Coronary artery (tissue), 2 donors: ENCODE measurements at places on chromosomes 13 and 19.

GRCh38 chr13:36133950-36134626 lies 2.9 kb upstream of the DCLK1 start:
- DNase-seq = no peak

GRCh38 chr19:31285744-31286143 lies 63.5 kb downstream of the TSHZ3 start:
- no peak for DNase-seq

GRCh38 chr19:3409346-3410064 lies 43.1 kb downstream of the NFIC start:
- DNase-seq = no peak

- no peak for DNase-seq
Measured at GRCh38 chr13:110125613-110126272, 181.2 kb downstream of the COL4A1 start.

DNA sequence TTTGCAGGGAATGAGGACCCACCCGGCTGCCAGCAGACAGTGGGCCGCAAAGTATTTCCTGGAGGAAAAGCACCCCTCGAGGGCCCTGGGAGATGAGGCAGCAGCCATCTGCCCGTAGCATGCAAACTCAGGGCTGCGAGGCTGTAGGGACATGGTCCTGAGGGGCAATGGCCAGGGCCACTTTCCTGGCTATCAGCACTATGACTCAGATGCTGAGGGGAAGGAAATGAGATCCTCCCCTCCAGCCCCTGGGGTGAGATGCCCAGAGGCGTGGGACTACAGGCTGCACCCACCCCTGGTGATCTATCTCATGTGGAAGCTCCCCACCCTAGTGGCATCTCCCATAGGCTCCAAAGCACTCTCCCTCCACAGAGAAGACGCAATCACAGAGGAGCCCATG lies 80.1 kb downstream of the SLC7A1 start:
- DNase-seq = no peak

DNA sequence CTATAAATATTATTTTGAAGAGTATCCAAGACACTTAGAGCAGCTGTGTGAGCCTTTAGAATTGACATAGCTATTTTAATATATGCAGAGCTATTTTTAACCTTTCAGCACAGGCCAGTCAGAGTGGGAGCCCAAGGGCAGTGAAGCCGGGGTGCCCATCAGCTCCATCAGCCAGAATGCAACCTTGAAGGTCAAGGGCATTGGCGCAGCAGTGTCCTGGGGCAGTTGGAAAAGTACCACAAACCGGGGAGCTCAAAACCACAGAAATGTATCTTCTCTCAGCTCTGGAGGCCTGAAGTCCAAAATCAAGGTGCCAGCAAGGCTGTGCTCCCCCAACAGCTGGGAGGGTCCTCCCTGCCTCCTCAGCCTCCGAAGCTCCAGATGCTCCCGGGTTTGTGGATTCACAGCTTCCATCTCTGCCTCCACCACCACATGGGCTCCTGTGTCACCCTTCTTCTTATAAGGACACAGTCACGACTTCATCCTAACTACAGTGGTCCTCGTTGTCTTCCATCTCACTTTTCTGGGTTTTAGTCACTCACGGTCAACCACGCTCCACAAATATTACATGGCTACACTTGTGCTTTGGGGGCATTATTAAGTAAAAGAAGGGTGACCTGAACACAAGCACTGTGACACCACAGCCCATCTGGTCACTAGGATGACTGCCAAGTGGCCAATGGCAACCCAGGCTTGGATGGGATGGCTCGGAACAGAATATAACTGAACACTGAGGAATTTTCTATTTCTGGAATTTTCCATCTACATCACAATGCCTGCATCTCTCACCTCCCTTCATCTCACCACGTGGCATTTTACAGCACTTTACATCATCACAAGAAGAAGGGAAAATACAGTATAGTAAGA lies 15.9 kb upstream of the GAS6 start:
- no peak for DNase-seq

DNA sequence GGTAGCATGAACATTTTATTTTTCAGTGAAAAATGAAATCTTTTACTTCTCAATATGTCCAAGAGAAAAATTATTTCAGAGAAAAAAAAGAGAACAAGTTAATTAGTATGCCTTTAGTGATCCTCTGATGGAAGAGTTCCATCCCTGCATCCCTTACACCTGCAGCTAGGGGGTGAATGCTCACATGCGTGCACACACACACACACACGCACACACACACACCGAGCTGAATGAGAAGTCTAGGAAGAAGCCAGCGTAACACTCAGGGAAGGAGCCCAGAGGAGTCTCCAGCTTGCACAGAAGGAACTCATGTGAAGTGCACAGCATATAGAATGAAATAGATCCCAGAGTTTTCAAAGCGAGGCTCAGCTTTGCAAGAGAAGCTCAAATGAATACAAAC lies 510.5 kb downstream of the IRS2 start:
- DNase-seq = no peak

GRCh38 chr19:47094557-47095475 lies 18.8 kb downstream of the ZC3H4 start:
- DNase-seq = no peak

DNA sequence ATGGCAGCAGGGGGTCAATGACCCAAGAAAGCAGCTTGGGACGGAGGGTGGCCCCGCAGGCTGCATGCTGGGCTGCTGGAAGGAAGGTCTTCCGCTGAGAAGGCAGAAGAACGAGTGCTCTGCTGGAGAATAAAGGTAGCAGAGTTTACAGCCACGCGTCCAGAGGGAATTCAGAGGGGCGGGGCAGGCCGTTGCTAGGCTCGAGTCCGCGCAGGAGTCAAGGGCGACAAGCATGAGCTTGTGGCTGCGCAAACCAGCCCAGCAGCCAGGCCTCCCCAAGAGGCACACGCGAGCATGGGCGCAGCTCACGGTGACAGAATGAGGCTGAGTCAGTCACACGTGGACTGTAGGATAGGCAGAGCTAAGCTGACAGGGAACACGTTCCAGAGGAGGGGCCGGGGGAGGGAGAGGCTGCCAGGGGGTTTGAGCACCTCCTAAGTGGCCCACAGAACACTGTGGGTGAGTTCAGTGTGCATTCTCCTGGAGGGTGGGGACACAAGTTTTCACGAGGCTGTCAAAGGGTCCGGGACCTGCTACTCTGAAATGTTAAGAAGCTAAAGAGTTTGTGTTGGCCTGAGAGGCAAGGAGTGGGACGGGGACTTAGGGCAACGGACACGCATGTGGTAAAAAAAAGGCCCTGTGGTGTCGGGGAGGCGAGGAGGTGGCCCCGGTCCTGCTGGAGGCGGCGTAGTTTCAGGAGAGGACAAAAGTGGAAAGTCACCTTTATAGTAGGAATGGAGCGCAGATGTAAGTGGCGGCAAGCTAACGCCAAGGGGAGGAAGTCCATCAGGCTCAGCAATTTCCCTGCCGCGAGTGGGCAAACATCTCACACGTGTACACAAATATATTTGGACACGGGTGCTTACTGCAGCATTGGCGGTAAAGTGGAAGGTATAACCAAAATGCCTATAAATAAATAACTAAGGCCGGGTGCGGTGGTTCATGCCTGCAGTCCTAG lies 17.7 kb downstream of the RFX2 start:
- DNase-seq = peak; percentile 98

DNA sequence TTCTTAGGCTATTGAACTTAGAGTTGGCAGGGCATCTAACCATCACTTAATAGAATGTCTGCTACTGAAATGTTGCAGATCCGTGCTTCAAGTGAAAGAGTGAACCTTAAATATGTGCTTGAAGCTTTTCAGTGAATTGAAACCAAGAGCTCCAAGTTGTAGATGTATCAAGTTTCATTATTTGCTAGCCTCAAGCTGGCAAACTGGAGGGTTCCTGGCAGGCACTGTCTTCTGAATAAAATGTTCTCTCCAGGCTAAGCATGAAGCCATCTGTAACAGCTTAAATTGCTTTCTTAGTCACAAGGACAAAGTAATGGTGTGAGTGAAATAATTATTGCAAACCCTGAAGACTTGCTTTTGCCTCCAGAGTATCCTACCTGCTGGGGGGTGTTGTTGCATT lies 415.0 kb upstream of the SPRY2 start:
- DNase-seq = no peak

DNA sequence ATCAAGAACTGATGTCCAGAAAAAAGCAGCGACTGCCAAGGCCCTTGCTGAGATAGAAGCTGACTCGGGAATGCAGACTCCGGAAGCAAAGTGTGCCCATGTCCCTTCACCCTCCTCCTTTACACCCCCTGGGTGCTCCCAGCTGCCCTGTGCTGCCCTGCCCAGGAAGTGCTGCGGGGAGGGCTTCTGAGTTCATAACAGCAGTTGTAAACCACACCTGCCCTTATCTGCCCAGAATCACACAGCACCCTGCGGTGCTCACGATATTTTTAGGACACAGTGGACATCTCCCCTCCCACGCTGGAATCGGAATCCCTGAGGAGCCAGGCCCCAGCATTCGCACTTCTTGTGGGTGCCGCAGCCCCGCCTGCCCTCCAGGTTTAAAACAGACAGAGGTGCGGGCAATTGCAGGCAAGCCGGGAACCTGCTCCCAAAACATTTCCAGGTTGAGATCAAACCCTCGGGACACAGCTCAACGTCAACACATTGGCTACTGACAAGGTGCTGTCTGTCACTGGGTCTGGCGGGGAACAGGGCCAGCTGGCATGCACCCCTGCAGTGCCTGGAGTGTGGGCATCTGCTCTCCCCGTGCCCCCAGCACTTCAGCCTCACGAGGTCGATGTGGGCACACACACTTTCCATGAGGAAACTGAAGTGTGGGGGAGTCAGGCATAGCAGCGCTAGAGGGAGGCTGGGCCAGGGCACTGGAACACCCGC lies 36.8 kb downstream of the RAB20 start:
- DNase-seq = no peak

DNA sequence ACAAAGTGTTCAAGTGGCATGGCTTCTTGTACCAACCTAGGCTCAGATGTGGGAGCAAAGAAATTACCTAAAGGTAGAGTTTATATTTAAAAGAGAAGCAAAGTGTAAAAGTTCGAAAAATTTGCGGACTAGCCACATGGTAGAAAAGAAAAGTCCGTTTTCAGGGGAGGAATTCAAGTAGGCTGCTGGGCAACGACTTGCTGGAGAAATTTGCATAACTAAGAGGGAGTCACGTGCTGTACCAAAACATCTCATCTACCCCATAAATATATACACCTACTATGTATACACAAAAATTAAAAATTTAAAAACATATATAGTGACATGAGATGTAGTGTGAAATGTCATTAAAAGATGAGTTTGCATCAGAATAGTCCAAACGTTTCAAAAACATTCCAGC lies 2.1 kb upstream of the LAIR1 start:
- DNase-seq = no peak

DNA sequence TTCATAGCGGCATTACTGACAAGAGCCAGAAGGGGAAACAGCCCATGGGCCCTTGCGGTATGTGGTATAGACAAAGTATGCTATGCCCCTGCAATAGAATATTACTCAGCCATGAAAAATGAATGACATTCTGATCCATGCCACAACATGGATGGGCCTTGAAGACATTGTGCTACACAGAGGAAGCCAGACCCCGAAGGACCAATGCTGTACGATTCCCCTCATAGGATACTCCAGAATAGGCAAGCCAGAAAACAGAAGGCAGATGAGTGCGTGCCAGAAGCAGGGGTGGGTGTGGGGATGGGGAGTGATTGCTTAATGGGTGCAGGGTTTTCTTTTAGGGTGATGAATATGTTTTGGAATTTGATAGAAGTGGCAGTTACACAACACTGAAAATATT lies 342.0 kb downstream of the TEX29 start:
- DNase-seq = peak; percentile 36

- no peak for DNase-seq
Measured at GRCh38 chr13:22031702-22032286, 360.9 kb downstream of the FGF9 start.

DNA sequence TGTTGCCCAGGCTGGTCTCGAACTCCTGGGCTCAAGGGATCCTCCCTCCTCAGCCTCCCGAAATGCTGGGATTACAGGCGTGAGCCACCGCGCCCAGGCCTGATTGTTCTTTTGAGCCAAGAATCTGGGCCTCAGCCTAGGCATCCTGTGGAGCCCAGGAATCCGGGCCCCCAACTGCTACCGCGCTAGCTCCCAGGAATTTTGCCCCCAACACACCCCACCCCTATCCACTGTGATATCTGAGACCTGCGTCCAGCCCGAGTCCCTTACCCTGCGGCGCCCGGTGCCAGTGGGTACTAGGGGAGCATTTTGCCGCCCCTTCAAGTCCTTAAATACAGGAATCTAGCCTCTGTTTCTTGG lies 838 bp upstream of the MYADM start:
- peak; percentile 85 for DNase-seq

DNA sequence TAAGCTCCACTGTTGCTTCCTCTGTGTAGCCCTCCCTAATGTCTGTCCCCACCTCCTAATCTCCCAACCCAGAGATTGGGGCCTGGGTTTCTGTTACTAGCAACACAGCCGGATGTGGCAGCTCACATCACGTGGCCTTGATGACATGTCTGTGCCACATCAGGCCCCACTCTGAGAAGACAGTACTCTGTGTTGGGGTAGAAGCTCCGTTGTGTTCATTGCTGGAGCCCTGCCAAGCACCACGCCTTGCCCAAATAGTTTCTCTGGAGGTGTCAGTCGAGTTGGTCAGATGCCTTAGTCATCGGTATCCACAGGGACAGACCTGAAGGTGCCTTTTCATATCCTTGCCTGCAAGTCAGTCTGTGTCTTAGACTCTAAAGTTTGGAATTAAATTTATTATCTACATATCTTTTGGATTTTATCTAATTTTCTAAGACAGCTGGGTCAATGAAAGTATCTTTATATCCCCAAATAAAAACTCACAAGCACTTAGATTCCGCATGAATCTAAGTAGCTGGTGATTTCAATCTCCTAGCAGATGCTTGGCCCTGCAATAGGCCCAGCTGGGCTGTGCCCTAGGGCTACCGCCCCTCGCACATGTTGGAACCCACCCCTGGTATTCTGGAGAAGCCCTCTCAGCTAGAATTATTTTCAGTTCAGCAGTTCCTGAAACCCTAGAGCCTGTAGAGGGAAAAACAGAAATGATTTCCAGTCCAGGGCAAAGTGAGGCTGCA lies 204.0 kb upstream of the TSHZ3 start:
- no peak for DNase-seq

DNA sequence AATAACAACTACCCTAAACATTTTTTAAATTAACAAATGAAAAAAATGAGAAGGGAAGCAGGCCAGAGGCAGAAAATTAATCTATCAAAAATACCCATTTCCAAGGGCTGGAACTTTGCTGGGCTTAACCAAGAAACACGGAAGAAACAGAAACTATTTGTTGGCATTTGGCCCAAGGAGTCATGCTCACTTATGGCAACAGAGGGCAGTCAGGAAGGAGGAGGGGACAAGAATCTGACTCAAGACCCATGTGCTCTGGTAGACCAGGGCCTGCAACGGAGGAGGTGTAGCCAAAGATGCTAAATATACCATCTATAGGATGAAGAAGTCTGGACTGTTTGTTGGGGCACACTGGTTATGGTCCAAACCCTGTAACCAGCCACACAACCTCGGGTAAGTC lies 496.7 kb downstream of the COG6 start:
- DNase-seq = no peak
